ENCODE measurements at places on chromosomes 5 and 9. TPM values are rescaled to one million over a fixed set of nuclear protein-coding genes. Genes with fewer than 3 reads are reported as not detected.
A peak's percentile ranks its signal among the peaks of the same experiment; 100 is the strongest.

GRCh38 chr5:158511454-158511853 lies 588.3 kb downstream of the EBF1 start:
- peak; percentile 19 for DNase-seq

GRCh38 chr5:132905938-132906337 lies 32.5 kb downstream of the LEAP2 start:
- DNase-seq: no peak

GRCh38 chr5:170430866-170431437 lies 41.8 kb upstream of the KCNMB1 start:
- no peak for DNase-seq

DNA sequence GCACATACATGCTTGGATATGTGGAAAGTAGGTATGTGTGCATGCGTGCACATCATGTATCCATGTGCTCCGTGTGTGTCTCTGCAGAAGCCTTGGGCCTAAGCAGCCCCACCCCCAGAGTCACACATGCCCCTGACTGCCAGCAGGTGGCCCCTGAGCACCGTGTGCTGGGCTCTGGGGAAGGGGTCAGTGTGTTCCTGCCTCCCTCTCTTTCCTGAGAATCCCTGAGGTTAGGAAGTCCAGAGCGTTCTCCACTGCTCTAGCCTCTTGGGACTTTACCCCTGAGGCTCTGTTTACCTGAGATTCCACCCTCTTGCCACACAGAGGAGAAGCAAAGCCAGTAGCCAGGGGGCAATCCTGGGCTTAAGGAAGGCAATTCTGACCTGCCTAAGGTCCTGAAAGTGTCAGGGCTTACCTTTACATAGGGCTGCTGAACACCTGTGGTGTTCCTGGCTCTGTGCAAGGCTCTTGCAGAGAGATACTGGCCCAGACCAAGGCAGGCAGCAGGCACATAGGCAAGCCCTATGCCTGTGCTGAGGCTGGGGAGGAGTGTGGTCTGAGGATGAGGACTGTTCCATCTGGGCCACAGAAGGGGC lies 207.3 kb downstream of the TMEM38B start:
- DNase-seq: no peak

The BHMT gene
- not detected for total RNA-seq

Measured in activated B cell treated with CpG ODN at 0.5 μM for 24 hours (primary cell).